ENCODE measurements at places on chromosomes 1 and 21.

DNA sequence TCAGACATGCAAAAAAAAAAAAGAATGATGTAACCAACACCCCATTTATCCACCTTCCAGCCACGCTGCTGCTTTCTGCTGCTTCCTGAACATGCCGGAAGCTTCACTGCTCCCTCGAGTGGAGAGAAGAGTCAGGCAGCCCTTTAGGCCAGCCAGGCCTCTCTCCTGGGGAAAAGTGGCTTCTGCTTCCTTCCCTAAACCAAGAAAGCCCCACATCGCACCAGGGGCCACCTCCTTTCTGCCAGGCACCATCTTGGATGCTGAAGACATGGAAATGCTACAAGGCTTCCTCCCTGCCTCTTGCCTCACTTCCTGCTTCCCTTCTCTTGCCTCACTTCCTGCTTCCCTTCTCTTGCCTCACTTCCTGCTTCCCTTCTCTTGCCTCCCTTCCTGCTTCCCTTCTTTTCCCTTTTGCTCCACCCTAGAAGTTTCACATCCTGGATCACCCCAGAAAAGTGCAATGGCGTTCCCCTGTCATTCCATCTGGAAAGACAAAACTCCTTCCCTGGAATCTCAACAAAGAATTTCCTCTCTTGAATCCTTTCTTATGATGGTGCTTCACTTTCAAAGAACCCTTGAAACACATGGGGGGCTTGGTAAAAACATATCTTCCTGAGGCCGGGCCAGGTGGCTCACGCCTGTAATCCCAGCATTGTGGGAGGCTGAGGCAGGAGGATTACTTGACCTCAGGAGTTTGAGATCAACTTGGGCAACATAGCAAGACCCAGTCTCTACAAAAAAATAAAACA is 18.7 kb downstream of the TNFRSF8 start:
- DNase-seq: no peak

DNA sequence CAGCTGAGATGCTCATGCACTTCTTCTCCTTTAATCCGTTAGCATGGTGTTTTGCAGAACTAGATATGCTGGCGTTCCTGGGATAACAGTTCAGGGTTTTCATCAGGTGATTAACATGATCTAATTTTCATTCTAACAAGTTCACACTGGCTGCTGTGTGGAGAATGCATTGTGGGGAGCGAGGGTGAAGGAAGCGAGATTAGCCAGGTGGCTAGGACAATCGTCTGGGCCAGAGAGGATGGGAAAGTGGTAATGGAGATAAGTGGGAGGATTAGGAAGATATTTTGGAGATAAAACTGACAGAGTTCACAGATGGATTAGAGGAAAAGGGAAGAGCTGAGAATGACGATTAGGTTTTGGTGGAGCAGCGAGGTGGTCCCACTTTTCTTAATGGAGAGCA is 138.1 kb upstream of the MAGI3 start:
- no peak for DNase-seq

DNA sequence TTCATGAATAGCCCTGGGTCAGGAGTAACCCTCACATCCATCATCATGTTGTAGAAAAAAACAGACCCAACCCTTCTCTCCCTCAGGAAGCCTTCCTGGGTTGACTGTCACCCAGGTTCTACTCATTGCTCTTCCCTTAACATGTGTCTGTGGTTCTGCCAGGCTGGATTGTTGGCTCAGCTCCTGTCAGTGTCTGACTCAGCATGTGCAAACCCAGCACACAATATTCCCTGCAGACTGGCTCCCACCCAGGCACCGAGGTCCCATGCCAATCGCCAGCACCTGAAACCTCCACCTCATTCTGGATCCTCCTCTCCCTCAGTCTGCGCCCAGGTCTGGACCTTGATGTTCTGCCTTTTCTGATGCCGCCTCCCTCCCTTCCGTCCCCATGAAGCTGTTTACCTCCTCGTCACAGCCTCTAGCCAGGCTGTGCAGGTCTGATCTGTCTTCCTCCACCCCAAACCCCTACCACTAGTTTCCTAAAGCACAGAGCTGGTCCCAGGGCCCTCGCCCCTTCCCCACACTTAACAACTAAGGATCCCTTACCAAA is 4.3 kb upstream of the S100A8 start:
- no peak for DNase-seq

DNA sequence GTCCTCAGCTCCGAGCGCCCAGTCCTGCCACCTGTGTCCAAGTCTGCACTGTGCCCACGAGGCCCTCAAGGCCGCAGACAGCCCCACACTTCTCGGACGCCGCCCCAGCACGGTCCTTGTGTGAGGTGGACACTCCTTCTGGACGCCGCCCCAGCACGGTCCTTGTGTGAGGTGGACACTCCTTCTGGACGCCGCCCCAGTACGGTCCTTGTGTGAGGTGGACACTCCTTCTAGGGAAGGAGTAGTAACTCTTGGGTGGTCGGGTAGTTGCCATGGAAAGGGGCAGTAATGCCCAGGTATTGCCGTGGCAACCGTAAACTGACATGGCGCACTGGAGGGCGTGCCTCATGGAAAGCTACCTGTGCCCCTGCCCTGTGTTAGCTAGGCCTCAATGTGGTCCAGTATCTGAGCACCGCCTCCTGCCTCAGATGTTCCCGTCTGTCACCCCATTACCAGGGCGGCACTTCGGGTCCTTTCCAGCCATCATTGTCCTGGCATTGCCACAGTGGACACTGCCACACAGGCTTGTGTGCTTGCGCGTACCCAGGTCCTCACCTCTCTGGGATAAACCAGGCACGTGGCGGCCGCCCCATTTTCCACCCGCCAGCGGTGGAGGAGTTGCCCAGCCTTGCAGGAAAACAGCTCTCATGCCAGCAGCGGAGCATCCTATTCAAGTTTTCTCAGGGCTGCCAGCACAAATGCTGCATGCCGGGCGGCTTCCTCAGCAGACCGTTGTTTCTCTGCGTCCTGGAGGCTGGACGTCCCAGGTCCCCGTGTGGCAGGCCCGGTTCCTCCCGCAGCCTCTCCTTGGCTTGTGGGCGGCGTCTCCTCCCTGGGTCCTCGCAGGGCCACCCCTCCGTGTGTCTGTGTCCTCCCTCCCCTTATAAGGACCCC is 40.8 kb upstream of the POFUT2 start:
- DNase-seq: no peak

GRCh38 chr1:57248830-57249229 is 175.0 kb downstream of the DAB1 start:
- no peak for DNase-seq
